Fibroblast of lung (primary cell): ENCODE measurements at places on chromosomes 2 and 18. TPM values are rescaled to one million over a fixed set of nuclear protein-coding genes. Genes with fewer than 3 reads are reported as not detected.

IL36A gene
- total RNA-seq: not detected in 2 replicates

SPEG gene
- total RNA-seq: 13.1 and 20.1 TPM in 2 replicates

CD8B gene
- total RNA-seq: not detected in 2 replicates

CCDC74B gene
- 2.0 and 3.1 TPM in 2 replicates for total RNA-seq

CACNB4 gene
- 0.66 and 2.1 TPM in 2 replicates for total RNA-seq

TLX2 gene
- total RNA-seq: under 0.01 TPM in 1 of 2 replicates, not detected in the other

TSPYL6 gene
- total RNA-seq: not detected in 2 replicates

DNA sequence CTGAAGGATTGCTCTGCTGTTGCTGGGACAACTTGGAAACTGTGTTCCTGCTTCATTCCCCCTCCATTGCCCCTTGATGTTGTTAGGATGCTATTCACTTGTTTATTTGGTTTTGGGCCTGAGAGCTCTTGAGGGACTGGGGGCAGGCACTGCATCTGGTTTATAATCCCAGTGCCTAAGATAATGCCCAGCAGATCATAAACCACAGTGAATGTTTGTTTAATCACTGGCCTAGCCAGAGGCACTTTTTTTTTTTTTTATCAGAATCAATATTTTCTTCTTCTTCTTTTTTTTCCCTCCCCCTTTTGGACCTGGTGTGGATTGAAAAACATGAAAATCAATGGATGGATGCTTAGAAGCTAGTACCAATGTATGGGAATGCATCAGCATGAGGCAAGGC lies 38.1 kb downstream of the KCNS3 start:
- DNase-seq: no peak

GRCh38 chr2:232486558-232487384 lies 863 bp downstream of the ECEL1 start:
- DNase-seq: no peak

- DNase-seq: no peak
Measured at GRCh38 chr2:113028112-113028511, 22.9 kb downstream of the IL36A start.

DNA sequence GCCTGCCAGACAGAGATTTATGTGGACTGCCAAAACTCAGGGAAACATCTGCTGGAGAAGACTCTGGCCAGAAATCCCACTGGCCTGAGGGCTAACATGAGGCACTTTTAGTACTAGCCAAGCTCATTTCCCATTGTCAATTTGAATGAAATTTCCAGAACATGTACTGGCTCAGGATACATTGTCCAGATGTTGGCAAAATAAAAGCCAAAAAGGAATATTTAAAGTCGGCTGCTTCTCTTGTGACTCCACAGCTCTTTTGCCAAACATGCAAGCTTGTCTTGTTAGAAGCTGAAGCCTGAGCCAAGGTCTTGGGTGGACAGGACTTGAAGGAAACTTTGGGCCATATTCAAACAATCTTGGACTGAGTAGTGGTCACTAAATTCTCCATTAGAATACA lies 215.5 kb downstream of the NCKAP5 start:
- DNase-seq: peak; percentile 9

DNA sequence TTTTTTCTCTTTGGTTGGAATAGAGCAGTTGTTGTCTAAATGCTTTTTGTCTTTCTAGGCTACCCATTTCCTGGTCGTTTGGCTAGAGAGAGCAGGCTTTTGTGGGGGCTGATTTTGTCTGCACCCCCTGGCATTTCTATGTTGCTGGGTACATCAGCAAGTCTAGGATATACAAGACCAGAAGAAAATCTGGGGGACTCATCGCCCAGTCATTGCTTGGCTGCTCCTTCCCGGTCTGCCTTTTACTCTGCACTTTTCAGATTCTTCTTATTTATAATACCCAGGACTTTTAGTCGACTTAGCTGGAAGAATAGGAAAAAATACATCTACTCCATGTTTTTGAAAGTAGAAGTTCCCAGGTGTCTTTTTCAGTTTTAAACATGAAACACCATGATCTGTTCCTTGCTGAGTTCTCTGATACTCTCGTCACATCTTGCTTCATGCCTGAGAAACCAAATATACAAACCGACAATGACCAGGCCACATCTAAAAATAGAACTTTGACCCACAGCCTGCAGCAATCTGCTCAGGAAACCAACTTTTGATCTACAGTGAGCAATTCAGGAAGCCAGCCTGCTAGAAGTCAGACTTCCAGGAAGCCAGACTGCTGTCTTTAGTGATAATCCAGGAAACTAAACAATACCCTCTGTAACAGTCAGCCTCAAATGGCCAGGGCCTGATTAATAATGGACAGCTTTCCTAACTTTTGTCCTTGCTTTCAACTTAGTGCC lies 163.8 kb upstream of the MEX3C start:
- no peak for DNase-seq

DNA sequence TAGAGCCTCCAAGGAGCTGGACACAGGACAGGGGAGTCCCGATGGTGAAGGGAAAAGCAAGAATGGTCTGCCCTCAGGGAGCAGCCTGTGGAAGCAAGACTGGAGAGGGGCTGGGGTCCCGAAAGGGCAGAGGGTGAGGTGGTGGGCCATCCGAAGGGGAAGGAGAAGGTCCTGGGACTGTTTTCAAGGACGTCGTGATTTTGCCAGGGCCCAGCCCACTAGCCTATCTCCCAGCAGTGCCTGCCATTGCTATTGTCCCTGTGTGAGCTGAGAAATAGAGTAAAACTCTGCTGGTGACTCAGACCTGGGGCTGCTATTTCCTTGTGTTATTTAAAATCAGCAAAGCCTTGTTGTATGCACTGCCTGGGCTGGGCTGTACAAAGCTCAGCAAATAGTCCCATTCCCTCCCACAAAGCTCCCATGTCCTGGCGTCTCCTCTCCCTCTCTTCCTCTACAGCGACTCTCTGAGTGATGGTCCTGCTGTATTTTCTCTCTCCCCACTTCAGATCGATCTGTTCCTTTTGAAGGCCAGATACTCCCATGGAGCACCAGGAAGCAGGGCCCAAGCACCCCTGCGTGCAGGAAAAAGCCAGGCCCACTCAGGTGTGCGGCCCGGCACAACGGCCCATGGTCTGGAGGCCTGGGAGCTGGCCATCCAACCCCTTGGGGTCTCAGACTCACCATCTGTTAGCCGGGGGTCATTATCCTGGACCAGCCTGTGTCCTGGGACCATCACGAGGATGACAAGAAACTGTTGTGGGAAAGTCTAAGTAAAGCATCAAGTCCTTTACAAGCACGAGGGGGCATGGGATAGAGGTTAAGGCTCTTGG lies 65.0 kb upstream of the OTOF start:
- DNase-seq: no peak
